Ascending aorta (tissue), 2 donors: ENCODE measurements at places on chromosomes 5 and 9.
A peak's percentile ranks its signal among the peaks of the same experiment; 100 is the strongest.

GRCh38 chr9:74742792-74743730 lies 144.7 kb downstream of the TRPM6 start:
- no peak for DNase-seq

- DNase-seq: no peak
Observed at GRCh38 chr9:89953824-89954615, 349.2 kb downstream of the GADD45G start.

DNA sequence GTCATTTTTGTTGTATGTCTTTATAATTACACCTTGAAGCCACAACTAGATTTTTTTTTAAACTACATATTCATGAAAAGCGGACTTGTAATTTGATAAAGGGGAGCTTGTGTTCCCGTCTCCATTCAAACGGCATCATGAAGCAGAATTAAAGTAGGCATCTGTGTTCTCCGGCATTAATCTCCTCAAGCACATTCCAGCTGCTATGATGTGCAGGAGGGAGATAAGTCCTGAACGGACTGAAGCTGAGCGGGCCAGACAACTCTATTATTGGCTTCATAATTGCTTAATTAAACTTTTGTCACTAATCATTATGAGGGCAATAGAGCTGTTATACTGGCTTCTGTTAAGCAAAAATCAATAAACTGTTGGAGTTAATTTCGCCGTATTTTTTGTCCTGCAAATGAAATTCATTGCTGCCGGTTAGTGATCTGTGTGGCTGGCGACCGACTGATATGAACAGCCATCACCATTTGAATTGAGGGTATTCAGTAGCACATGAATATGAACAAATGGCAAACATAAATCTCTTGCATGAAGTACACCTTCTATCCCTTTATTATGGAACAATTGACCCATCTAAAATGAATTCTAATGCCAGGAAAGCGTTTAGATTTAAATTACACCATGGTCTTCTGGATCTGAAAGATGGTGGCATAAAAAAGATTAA lies 408.8 kb upstream of the IRX1 start:
- DNase-seq: no peak

DNA sequence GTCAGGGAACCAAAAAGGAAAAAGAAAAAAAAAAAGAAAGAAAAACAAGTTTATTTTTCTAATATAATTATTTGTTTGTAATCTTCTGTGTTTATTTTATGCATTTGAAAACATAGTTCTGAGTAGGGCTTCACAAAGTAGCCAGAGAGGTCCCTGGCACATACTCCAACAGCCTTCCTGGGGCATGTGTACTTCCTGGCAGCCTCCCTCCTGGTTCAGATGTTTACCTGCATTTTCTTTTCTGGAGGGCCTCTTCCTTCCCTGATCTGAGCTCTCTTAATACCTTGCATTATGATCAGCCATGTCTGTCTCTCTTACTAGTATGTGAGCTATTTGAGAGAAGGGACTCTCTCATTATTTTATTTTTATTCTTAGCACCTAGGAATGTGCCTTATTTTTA lies 361.8 kb downstream of the KDM4C start:
- DNase-seq: no peak

GRCh38 chr9:78001946-78002731 lies 29.5 kb downstream of the GNAQ start:
- DNase-seq: no peak

DNA sequence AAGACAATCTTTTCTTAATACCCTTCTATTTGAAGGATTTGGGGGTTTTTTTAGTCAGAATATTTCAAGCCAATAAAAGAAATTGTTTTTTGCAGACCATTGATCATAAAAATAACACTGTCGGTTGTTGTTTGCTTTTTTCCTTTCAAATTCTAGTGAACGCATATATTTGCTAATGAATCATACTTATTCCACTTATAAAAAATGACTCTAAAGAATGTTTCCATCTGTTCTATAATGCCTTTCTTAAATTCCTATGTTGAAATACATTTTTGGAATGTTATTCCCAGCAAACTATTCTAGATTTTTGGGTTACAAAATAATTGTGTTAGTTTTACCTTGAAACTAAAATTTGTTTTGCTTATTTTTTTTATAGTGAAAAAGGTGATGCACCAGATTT lies 32.2 kb downstream of the CWC27 start:
- no peak for DNase-seq

GRCh38 chr5:159783726-159784247 lies 132.5 kb upstream of the ADRA1B start:
- no peak for DNase-seq

DNA sequence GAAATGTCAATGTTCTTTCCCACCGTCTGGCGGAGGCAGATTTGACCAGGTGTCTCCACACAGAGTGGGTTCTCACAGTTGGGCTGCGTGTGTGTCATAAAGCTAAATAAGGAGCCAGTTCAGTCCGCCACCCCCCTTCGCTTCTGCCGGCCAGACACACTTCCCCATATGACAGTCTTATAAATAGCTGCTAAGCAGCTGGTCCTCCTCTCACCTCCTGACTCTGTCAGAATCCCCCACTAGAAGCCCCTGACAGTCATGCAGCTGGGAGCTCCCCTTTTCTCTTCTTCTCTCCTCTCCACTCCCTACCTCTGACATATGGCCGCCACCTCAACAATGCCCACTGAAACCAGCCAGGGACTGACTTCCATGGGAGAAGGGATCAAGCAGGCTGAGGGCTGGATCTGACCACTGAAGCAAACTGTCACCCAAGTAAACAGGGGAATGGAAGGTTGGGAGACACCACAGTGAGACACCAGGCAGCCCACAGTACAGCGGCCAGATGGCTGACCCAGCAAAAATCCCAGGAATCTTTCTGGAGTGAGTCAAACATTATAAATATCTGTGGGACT lies 141.9 kb upstream of the EFNA5 start:
- DNase-seq: no peak

- no peak for DNase-seq
Observed at GRCh38 chr9:123742009-123742767, 187.7 kb downstream of the DENND1A start.

DNA sequence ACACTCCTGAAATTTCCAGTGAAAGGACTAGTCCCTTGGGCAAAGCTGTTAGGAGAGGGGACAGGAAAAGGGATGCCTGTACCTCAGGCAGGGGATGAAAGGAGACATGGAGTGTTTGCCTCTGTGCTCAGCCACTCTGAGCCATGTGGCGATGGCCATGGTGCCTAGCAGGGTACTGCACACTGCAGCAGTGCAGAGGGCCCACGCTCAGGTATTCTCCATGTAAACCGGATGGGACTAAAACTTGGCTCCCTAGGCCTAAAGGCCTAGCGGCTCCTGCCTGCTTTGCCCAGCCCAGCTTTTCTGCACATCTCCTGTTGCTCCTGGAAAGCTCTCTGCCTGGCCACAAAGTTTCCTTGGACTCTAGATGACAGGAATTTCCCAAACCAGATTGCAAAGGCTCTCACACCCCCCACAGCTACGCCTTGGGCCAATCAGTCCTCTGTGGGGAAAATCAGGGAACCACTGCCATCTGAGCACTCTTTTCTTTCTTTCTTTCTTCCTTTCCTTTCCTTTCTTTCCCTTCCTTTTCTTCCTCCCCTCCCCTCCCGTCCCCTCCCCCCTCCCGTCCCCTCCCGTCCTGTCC lies 44.3 kb downstream of the HABP4 start:
- no peak for DNase-seq

- DNase-seq: no peak
Observed at GRCh38 chr9:7094576-7094975, 336.8 kb downstream of the KDM4C start.

DNA sequence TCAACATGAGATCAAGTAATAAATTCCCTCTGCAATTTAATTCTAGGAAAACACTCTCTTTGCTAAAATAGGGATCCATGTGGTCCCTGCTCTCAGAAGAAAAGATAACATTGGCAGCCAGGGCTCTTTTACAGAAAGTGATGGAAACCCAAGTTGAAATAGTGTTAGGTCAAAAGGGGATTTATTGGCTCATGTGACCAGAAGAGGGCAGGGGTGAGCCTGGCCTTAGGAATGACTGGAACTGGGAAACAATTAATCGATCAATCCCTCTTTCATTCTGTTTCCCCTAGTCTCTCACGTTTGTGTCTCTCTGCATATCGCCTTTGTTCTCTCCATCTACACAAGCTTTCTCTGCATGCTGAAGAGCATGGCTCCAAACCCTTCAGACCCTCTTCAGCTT lies 58.3 kb upstream of the ALDH1B1 start:
- DNase-seq: peak; percentile 35

DNA sequence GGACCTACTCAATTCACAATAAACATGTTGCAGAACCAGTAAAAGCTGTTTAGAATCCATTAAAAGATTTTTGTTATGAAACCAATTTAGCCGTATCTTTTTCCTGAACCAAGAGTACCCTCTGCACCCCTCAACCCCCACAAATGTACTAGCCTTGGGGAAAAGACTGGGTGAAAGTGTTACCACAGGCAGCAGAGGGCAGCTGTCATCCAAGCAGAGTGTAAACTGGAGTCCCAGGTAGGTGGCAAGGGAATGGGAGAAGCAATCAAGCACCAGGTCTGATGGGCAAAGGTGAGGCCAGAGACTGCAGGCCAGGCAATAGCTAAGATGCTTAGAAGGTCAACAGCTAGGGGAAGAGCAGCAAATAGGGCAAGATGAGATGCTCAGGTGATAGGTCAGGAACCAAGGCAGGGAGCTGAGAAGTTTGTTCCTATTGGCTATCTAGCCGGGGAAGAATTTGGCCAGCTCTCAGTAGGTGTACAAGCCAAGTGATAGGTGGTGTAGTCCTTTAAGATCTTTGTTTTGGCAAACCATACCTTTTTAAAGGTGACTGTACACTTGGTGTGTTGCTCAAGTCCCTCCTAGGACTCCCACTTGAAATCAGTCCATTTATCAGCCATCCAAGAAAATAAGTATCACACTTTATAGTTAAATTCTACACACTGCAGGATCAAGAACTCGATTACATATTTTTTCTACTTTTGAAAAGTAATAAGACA lies 77.8 kb upstream of the CCDC112 start:
- DNase-seq: no peak

DNA sequence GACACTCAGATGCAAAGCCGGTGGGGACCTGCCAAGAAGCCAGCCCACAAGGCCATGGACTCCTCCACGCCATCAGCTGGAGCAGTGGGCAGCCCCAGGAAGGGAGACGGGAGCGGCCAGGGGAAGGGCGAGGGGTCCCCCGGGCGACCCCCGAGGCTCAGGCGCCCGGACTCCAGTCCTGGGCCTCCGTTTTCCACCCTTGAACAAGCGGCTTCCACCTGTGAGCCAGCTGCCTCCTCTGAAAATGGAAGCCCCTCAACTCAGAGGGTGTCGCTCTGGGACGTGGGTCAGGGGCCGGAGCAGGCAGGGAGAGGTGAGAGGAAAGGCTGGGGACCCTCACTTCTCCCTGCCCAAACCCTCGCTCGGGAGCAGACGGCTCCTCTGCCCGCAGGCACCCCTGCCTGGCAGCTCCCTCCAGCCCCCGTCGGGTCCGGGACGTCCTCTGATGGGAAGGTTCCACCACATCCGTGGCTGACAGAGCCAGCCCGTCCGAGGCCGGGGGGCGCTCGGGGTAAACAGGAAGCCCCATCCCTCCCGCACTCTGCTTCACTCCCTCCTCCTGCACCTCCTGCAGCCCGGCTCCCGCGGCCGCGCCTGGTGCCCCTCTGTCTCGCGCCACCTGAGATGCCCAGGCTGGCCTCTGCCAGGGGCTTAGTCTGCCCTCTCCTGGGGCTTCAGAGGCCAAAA lies 3.7 kb upstream of the EGFL7 start:
- no peak for DNase-seq

DNA sequence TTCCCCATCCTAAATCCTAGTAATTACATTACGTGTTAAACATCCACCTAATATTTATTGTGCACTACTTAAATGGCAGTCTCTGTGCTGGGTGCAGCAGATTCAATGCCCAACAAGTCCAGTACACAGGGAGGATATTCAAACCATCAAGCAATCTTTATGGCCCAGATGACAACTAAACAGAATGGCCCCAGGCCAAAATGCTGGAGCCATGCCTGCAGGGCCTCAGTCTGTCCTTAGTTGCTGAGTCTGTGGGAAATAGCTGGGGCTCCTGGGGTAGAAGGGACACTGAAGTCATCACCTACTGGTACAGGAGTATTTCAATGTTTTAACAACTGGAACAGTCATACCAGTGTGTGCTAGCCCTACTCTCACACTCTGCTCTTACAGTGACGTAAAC lies 153.5 kb downstream of the ZNF608 start:
- DNase-seq: no peak

DNA sequence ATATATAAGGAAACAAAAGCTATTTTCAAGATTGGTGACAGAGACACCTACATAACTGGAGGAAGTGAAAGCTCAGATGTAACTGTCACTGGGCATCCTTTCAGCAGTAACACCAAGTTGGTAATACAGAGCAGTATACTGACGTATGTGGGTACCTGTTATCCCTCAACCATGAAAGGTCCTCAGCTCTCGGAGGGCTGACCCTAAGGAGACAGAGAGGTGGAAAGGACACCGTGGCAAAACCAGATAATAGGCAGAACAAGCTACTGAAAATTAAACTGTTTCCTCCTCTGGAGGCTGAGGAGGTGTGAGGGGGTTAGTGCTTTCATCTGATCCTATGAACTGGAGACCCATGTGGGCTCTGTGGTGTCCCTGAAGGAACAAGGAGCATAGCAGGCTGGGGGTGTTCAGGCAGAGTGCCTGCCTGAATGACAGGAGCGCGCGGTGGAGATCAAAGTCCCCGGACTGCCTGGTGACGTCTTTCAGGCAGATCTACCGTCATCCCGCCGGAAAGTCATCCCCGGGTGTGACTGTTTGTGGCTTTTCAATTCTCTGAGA lies 130.2 kb upstream of the FSTL4 start:
- no peak for DNase-seq

- DNase-seq: no peak
Observed at GRCh38 chr5:93274291-93274690, 306.7 kb downstream of the NR2F1-AS1 start.

DNA sequence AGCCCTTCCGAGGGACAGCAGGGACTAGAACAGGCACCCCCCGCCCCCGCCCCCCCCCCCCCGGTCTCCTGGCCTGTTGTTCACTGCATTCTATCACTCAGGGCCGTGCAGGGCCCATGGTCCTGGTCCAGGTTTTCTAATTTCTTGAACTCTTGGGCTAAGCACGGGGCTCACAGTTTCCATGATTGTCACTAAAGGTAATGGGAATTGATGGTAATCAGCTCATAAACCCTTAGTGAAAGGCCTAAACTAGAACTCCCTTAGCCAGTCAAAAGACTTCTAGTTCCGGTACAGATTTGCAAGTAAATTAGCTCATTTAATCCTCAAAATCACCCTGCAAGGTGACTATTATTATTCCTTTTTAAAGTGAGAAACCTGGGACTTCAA lies 14.7 kb upstream of the PWWP2A start:
- DNase-seq: no peak

GRCh38 chr9:127946728-127947127 lies 9.1 kb upstream of the DPM2 start:
- DNase-seq: no peak
